ENCODE measurements at places on chromosomes 5 and 9.

GRCh38 chr9:16668734-16669295, 201.7 kb downstream of the BNC2 start:
- no peak for DNase-seq

GRCh38 chr5:4419281-4419680, 720.8 kb upstream of the ADAMTS16 start:
- DNase-seq, result no peak

- DNase-seq, result no peak
Measured at GRCh38 chr9:124635285-124635684, 128.1 kb upstream of the NR5A1 start.

DNA sequence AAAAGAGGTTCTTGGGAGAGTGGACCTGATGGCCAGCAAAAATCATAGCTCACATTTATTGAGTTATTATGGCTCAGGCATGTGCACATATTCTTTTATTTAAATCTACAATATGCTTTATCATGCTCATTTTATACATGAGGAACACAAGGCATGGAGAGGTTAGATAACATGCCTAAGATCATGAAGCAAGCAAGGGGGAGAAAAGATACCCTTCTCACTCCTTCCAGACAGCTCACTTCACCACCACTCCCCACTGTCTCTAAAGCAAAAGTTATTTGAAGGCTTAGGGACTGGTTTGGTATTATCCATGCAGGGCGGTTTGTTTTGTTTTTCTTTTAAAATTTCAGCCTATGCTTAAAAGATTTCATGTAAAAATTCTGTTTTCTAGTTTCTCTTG, 59.0 kb upstream of the PDE8B start:
- no peak for DNase-seq

- no peak for DNase-seq
Measured at GRCh38 chr5:26245321-26245720, 793.1 kb downstream of the CDH9 start.

GRCh38 chr9:40907657-40908624, 220.5 kb downstream of the FOXD4L6 start:
- no peak for DNase-seq

DNA sequence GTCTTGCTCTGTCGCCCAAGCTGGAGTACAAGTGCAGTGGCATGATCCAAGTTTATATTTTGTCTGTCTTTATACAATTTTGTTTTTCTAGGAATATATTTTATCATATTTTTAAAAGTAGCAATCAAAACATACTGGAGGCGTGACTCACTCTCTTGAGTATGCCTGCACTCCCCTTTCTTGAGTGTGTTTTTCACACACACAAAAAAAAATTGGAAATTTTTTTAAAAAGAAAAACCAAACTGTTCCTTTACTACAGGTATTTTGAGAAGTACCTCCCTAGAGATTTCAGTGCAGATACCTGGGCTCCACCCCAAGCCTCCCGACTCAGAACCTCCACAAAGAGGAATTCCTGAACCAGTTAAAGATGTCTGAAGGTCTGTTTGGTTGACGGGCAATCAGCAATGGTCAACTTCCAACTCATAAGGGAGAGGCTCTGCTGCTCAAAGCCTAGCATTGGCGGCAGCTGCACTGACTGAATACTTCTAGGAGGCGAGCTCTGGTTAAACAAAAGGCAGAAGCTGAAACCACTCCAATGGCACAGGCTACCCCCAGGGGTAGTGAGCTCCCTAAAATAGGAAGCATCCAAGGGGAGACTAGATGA, 27.4 kb downstream of the PDE6A start:
- no peak for DNase-seq

GRCh38 chr9:137331929-137332328, 29.9 kb upstream of the NRARP start:
- no peak for DNase-seq

DNA sequence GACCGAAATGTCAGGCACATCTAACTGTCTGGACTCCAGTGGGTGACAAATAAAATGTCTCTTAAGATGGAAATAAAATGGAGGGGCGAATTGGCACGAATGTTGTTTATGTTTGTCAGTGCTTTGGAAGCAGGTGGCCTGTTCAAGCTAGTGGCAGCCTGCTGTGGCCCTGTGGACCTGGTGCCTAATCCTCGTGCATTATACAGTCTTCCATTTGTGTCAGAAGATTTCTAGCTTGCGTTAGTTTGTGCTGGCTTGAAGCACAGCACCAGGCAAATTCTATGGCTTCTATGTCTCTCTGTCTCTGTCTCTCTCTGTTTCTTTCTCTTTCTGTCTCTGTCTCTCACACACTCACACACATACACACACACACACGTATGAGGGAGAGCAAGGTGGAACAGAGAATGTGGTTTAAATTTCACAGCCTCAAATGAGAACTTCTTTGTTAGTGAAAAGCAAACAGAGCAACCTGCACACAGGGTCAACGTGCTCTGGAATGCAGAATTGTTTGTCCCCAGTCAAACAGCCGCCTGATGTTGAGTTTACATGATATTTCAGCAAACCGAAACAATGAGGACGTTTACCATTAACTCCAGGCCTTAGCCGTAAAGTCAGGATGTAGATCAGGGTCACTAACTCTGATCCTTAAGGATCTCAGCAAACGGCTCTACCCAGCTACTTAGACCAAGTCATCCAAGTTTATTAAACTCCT, 39.0 kb upstream of the CD180 start:
- no peak for DNase-seq

DNA sequence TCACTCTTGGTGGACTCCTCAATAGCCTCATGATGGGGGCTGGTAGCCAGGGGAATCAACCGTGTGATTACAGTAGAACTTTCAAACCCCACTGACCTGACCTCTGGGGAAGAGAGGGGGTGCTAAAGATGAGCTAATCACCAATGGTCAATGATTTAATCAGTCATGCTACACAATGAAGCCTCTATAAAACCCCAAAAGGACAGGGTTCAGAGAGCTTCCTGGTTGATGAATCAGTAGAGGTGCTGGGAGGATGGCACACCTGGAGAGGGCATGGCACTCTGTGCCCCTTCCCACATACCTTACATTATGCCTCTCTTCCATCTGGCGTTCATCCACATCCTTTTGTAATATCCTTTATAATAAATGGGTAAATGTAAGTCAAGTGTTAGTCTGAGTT, 8.9 kb upstream of the SH3TC2 start:
- no peak for DNase-seq

GRCh38 chr9:37217161-37217560, 96.8 kb downstream of the ZCCHC7 start:
- DNase-seq, result no peak

DNA sequence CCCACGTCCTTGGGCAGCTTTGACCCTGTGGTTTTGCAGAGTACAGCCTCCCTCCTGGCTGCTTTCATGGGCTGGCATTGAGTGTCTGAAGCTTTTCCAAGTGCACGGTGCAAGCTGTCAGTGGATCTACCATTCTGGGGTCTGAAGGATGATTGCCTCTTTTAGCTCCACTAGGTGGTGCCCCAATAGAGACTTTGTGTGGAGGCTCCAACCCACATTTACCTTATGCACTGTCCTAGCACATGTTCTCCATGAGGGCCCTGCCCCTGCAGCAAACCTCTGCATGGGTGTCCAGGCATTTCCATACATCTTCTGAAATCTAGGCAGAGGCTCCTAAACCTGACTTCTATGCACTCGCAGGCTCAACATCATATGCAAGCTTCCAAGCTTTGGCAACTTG, 644.2 kb upstream of the CDH9 start:
- DNase-seq, result no peak

DNA sequence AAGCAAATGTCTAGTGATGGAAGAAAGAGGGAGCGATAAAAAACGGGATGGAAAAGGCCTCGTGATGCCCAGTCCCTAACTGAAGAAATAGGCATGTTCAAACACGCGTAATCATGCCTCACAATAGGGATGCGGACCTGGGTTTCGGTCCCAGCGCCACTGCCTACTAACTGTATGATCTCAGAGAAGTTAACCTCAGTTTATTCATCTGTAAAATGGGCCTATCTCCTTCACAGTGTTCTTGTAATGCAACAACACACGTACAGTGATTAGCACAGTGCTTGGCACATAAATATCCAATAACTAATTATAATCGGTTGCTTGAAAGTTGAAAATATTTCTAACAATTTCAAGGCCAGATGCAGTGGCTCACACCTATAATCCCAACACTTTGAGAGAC, 181.8 kb downstream of the FANCC start:
- DNase-seq, result no peak

DNA sequence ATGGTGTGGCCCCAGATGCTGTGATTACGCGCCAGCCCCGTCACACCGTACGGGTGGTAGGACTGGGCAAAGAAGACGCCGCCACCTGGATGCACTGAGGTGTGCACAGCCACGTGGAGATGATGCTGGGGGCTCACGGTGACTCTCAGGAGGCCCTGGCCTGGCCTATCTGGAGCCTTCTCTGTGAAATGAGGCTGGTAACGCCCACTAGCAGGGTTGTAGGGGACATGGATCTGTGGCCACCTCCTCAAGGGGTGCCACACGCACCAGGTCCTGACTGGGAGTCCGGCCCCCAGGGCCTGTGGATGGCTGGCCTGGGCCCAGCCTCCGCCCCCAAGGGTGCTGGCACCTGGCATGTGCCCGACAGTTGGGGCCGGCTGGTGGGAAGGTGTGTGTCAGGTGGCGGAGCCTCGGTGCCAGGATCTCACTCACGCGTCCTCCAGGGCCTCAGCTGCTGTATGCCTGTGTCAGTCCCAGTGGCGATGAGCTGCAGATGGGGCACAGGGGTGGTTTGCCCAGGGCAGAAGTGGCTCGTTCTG, 32.4 kb downstream of the NEK6 start:
- DNase-seq, result no peak

- DNase-seq, result no peak
Measured at GRCh38 chr5:62000646-62001045, 305.4 kb upstream of the KIF2A start.

DNA sequence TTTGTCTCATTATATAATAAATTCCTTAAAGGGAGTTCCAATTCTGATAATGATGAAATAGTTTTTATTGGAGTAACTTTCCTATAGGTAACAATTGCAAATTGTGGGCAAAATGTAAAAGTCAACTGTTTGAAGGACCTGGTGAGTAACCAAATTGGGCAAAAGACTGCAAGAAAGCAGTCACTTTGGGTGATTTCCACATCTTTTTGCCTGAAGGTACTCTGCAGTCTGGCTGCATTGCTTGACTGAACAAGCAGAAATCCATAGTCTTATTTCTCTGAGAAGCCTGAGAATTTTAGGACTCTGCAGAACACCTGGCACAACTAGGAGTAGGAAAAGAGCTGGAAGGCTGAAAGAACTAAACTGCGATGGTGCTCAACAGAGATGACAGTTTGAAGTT, 114.9 kb downstream of the HOMER1 start:
- no peak for DNase-seq

DNA sequence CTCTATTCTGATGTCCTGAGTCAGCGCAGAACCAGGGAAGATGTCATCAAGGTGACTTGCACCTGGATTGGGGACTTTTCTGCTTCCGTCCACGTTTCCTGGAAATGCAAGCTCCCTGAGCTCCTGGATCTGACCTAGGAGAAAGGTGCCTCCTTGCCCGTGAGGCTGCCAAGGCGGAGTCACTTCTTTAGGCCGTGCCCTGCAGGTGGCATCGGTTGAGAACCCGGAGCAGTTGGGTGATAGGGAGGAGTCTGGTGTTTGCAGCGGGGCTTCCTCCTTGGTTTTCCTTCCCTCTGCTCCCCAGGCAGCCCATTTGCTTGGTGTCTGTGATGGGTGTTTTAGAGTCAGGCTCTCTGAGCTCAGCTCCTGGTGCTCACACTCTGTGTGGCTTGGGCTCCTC, 15.2 kb downstream of the NANS start:
- DNase-seq, result no peak

- no peak for DNase-seq
Measured at GRCh38 chr9:135526730-135527571, 5.7 kb downstream of the LCN1 start.

DNA sequence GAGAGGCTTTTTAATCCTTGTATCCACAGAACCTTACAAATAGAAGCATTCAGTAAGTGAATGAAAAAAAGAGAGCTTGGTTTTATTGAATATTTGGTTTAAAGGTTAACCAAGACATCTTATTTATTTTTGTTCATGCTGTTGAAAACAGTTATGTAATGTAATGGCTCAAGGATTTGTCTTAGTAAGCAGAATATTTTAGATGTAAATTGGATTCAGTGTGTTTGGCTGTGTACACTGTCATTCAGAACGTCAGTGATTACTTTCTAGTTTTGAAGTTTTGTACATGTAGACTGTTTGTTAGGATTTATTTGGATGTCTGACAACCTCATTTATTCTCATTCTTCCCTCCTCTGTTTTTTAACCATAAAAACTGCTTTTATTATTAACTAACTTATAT, 31.3 kb downstream of the KCNN2 start:
- DNase-seq, result no peak
